ENCODE measurements at places on chromosomes 5 and 9.
A peak's percentile ranks its signal among the peaks of the same experiment; 100 is the strongest.

DNA sequence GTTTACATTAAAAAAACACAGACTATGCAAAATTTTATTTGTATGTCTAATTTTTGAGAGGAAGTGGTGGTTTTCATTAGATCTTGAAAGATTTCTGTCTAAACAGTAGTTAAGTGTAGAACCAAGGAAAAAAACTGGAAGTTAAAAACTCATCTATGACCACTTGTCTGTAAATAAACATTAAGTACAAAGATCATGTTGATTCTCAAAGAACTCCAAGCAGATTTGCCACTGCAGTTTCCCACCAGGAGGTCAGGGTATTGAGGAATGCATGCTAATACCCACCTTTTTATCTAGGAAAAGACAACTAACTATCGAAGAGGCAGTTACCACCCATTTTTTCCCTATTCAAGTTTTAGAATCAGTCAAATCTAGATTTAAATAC is 1.9 kb downstream of the STOM start:
- no peak for DNase-seq

GRCh38 chr5:22372376-22372775 is 480.8 kb downstream of the CDH12 start:
- DNase-seq, result no peak

DNA sequence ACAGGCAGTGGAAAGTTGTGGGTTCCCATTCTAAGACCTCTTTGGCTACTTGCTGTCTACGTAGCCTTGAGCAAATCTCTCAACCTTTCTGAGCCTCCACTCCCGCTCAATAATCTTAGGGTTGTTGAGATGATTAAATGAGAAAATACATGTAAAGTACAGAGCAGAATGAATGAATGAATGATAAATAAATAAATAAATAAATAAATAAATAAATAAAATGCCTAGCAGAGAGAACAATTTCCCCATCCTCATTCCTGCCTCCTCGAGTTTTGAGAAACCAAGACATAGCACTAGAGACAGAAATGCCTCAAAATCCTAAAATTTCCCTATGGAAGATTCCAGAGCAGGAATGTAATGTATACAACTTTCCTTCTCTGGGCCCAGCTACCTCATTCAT is 128.3 kb upstream of the RAD23B start:
- DNase-seq, result no peak

DNA sequence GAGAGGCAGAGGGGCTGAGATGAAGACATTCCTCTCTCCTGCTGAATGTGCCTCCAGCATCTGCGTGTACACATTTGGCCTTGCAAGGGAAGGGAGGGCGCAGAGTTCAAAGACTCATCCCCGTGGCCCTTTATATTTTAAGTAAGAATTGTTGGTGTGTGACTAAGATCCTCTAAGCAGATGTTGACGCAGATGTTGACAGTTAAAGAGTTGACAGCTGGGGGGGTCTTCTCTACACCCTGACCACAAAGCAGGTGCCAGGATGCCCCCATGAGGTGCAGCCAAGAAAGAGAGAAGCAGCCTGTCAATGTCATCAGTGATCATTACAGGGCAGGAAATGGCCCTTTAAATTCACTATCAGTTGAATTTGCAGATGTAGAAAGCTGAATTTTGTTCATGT is 262.9 kb downstream of the IRX1 start:
- no peak for DNase-seq

- no peak for DNase-seq
Measured at GRCh38 chr9:101664453-101664852, 69.7 kb upstream of the PPP3R2 start.

GRCh38 chr5:150511578-150512367 is 3.8 kb downstream of the NDST1 start:
- no peak for DNase-seq

GRCh38 chr5:7271435-7272084 is 124.4 kb upstream of the ADCY2 start:
- DNase-seq, result no peak

- DNase-seq, result peak; percentile 55
Measured at GRCh38 chr9:38432922-38433510, 8.8 kb upstream of the IGFBPL1 start.

DNA sequence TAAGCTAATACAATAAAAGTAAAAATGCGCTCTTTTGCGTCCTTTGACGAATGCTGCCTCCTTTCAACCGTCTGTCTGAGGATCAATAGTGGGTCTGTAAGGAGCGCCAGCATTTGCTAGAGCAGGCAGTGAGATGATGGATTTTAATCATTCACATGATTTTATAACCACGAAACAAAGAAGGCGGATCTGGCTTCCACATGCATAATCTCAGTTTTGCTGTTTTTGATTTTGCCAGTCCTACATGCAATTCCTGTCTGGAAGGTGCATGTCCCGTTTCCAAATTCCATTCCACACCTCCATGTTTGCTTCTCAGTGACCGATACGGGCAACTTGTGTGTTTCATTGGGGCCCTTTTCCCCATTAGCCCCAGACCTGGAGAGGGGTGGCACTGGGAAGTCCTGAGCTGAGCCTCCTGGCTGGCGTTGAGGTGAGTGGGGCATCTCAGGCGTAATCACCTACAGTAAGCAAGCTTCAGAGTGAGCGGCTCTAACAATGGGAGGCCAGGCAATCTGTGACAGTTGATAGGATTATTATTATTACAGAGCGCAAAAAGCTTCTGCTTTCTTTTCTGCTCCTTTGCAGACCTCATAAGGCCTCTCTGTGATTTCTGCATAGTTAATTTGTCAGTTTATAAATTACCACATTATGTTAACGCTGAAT is 405.4 kb downstream of the ZSWIM6 start:
- DNase-seq, result no peak

DNA sequence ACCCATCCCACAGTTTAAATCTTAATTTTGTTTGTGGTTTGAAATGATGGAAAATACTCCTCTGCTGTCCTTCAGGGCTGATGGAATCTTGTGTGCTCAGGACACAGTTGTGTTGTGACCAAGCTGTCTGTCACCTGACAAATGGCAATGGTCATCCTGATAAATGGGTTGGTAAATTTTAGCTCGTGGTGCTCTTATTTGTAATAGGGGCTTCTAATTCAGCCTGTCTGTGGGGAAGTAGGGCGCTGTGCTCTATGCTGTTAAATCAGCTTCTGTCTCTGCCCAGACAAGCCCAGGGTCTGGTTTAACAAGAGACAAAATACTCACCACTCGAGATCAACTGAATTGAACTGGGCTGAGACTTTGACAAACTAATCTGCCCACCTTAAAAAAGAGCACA is 4.5 kb downstream of the LRRTM2 start:
- DNase-seq, result no peak

DNA sequence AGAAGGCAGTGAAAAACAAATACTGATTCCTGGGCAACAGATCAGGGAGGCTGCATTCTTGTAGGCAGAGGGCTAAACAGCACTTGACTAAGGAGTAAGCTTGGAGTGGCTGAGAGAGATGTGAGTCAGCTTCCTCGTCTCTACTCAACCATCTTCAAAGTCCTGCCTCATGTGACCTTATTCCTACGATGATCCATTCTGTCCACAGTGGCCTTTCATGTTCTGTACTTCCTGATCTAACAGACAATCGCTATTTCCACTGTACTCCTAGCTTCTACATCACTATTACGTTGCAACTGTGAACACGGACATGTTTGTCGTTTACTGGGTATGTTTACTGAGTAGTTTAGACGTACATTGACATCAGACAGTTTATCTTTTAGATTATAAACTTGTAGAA is 365.4 kb downstream of the ARL15 start:
- DNase-seq, result no peak

DNA sequence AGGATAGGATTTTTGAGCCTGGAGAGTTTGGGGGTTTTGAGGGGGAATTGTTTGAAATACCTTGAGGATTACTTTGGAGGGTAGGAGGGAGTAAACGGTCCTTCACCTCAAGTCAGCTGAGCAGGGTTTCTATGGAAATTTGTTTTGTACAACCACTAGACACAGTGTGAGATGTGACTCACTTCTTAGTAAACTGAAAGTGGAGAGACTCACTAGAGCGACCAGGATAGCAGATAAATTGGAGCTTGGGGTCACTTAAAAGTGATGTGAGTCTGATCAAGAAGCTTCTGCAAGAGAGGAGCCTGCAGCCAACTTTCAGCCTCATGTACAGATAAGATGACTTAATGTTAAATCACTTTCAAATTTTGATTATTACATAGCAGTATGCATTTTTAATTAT is 1945.9 kb upstream of the NUDT12 start:
- DNase-seq, result no peak

GRCh38 chr5:57133574-57133973 is 40.3 kb upstream of the GPBP1 start:
- DNase-seq, result no peak

DNA sequence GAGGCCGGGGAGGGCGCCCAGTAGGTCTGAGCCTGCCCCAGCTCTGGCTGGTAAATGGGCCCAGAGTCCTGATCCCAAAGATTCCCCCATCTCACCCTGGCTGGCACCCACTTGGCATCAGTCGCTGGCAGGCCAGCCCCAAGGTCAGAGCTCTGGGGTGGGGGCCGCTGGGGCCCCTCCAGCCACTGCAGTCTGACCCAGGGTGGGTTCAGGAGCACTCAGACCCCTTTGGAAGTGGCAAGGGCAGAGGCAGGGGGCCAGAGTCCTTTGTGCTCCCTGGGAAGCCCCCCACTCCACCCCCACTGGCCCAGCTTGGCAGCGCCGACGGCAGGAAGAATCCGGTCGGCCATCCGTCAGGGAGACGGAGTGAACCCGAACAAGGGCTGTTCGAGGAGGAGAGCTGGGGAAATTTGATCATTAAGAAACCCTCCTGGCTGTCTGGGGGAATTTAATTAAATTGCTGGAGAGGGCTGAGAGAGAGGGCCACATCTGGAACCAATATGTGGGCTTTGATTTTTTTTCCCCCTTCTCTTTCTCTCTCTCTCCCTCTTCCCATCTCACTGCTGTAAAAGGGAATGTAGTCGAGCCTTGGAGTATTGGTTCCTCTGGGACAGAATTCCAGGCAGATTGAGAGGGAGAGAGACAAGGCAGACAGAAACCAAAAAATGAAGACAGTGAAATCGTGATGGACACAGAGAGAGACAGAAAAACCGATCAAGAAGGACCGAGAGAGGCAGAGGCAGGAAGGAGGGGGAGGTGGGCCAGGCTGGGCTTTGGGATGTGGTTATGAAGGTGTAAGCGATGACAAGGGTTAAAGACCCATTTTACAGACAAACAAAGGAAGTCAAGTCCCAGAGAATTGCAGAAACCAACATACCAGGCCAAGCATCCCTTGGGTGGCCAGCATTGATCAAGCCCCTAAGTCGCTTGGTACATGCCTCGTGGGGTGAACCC is 8.1 kb upstream of the ASB6 start:
- DNase-seq, result no peak

DNA sequence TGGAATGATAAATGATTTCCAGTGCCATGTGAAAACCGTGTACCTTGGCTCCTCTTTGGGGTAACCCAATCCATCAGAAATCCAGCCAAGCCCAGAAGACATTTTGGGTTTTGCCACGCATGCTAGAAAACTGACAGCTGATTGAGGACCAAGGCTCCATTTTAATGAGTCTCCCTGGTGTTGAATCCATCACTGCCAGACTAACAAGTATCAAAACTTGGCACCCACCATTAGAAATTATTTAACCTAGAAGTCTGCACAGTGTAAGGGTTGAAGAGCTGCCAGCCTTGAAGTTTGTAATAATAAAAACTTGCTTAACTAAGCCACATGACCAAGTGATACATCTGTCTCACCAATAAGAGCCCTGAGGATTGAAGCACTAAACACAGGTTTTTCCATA is 369.9 kb downstream of the DNAH5 start:
- no peak for DNase-seq

DNA sequence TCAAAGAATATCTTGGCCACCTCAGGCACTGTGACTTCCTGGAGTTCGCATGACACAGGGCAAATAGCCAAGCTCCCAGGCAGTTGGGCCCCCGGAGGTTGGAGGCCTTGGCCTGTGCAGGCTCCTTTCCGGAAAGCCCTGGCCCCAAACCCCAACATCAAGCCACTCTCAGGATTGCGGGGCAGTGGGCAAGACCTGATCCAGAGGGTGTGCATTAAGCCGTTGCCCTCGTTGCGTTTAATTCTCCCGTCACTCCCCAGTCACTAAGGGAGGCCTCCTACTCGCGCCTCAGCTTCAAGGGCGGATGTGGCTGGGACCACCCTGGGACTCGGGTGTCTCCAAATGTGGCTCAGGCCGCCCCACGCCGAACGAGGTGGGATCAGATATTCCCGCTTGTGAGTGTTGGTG is 60.1 kb downstream of the TMEM174 start:
- no peak for DNase-seq

- DNase-seq, result no peak
Measured at GRCh38 chr9:122232796-122233306, 4.1 kb upstream of the LHX6 start.

DNA sequence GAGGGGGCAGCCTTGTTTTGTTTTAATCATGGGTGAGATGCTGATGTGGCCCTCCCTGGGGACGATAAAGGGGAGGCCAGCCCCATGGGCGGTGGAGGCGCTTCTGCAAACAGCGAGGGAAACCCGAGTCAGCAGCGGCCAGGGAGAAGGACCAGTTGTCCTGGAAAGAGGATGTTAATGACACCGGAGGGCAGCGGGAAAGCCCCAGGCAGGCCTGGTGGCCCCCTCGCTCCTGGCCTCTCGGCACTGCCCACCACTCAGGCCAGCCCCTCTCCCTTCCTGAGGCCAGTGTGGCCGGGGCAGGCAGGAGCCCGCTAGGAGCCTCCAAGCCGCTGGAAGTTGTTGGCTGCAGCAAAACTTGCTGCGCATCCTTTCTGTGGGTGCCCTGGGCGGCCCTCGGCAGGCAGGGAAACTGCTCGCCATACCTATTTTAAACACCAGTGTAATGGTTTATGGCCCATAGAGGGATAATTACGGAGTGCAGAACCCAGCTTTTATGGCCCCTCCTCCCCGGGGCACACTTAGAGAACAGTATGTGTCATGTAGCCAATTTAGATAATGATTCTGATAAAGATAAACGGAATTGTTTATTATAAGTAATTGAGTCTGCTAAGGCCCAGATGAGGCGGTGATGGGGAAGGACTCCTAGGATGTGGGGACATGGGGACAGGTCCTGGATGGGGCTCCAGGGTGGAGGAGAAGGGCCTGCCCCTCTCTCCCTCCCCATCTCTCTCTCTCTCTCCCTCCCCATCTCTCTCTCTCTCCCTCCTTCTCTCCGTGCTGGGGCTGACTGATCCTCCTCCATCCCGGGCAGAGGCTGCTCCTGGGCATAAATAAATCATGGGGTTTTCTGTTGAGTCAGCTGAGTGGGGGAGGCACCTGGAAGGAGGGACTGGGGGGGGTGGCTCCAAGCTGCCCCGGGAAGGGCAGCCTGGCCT is 36.9 kb downstream of the LMX1B start:
- DNase-seq, result no peak

DNA sequence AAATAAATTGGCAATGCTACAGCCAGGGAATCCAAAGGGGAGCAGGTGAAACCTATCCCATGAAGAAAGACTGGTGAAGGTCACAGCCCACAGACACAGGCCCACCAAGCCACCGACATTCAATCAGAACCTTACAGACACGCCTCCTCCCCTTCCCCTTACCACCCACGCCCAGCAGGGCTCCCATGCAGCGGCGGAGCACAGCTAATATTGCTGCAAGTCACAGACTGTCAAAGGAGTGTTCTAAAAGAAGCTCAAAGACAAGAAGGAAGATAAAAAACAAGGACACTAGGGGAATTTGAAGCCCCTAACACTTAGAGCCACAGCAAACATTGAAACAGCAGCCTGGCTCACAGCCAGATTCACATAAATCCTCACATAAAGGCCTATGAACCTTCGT is 91.2 kb downstream of the MED10 start:
- DNase-seq, result no peak

All from SK-MEL-5 (cell line).